Caki2 (cell line): ENCODE measurements at places on chromosomes 1 and 21. TPM values are rescaled to one million over a fixed set of nuclear protein-coding genes. Genes with fewer than 3 reads are reported as not detected.

NME7 gene
- 7.8 and 9.9 TPM in 2 replicates for total RNA-seq

LHX8 gene
- total RNA-seq: not detected in 2 replicates

AGMAT gene
- total RNA-seq: 0.09 and 0.10 TPM in 2 replicates

DNA sequence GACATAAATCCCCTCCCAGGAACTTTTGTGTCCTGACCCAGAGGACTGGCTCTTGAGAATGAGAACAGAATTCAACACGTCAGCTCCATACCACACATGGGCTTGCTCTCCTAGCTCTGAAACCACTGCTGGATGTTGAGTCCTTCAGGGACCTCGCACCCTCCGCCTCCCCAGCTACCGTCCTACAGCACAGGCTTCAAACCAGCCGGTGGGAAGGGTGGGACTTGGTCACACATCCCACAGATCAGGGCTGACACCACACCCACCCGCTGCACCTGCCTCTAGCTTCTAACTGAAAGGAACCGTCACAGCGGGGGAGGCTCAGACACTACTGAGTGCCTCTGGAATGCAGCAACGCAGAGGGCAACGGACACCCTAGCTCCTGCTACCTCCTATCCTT lies 24.0 kb downstream of the MRAP start:
- no peak for DNase-seq

DNA sequence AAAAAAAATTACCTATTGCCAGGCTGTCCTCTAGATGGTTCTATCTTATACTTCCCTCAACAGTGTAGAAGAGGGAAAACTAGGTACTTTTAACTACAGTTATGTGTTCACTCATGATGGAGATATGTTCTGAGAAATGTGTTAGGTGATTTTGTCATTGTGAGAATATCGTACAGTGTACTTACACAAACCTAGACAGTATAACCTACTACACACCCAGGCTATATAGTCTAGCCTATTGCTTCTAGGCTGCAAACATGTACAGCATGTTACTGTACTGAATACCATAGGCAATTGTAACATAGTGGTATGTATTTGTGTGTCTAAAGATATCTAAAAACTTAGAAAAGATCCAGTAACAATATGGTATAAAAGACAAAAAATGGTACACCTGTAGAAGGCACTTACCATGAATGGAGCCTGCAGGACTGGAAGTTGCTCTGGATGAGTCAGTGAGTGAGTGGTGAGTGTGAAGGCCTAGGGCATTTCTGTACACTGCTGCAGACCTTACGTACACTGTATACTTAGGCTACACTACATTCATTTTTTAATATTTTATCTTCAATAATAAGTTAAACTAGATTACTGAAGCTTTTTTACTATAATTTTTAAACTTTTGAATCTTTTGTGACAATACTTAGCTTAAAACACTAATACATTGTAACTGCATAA lies 13.2 kb downstream of the MGST3 start:
- DNase-seq: no peak

DNA sequence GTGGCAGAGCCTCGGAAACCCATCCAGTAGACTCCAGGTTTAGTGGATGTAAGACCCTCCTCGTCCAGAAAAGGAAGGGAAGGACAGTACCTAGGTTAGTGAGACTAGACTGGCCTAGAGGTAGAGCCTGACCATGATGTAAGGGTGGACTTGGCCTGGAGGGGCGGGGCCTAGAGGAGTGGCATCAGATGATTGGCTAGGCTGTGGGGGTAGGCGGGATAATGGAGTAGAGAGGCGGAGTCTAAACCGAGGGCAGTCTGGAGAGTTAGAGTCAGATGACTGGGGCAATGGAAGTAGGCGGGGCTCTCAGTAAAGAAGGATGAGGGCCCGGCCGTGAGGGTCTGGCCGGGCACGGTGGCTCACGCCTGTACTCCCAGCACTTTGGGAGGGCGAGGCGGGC lies 70.1 kb downstream of the EPHB2 start:
- peak; percentile 61 for DNase-seq

- DNase-seq: no peak
Observed at GRCh38 chr1:151368393-151369301, 3.9 kb downstream of the SELENBP1 start.
